Stimulated activated CD4-positive, alpha-beta T cell treated with anti-CD3 and anti-CD28 coated beads, Interleukin-15, amount 100 ng/mL, for 1 hour (primary cell): ENCODE measurements at places on chromosomes 3 and 15.
A peak's percentile ranks its signal among the peaks of the same experiment; 100 is the strongest.

DNA sequence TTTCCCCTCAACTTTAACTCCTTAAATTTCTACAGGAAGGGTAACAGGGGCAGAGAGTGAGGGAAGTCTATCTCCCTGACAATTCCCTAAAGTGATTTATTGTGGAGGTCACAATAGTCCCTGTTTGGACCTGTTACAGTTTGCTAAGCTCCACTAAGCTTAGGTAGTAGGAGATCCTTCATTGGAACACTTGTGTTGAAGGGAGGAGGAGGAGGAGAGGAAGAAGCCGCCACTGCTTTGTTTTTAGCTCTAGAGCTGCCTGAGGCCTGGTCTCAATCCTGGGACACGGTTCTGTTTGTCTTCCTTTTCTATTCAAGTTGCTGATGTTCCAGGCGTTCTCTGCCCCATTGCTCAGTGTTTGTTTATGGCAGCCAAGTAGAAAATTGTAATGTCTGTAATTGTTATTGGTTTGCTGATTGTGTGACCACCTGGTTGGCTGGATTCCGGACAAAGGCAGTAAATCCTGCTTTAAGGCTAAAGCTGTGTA lies 48.4 kb downstream of the HES1 start:
- no peak for DNase-seq

GRCh38 chr3:49554633-49555265 lies 472 bp downstream of the BSN start:
- DNase-seq = no peak

DNA sequence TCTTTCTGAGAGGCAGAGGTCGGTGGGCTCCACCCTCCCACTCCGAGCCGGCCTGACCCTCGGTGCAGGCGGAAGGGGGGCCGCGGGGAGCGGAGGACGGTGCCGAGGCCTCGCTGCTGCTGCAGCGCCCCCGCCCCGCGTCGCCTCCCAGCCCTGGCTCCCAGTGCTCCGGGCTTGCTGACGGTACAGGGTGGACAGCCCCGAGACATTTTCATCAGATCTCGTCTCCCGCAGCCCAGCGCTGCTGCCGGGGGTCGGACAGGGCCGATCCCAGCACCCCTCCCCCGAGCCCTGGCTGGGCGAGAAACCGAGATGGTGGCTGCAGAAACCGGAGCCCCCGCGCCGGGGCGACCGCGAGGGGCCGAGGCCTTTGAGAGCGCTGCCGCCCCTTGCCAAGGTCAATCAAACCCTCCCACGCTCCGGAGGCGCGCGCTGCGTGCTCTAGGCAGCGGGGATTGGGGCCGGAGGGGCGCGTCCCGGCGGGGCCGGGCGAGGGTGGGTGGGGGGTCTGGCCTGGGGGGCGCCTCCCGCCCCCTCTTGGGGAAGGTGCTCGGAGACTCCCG lies 42.5 kb downstream of the EPHB3 start:
- DNase-seq = no peak

- DNase-seq = no peak
Observed at GRCh38 chr3:121167374-121168139, 259.6 kb downstream of the STXBP5L start.

DNA sequence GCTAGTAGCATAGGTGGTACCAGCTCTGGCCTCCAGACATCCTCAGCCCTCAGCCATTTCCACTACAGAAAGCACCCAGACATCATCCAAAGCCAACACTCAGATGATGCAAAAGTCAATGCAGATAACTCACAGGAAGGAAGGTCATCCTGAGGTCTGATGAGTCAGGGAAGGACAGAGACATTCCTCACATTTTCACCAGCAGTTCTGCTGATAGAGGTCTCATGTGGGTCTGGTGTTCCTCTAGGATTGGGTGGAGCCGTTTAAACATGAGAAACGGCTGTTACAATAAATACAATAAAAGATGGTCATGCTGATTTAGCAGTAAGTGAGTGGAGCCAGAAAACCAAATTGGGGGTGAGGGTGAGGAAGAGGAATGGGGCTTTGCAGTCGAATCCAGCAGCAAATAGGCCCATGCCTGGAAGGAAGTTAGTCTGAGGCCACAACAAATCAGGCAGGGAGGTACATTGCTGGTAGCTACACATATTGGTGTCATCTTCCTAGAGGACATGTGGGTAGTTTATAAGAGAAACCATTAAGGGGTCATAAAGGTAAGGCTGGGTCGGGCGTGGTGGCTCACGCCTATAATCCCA lies 33.3 kb upstream of the FLNB start:
- no peak for DNase-seq

DNA sequence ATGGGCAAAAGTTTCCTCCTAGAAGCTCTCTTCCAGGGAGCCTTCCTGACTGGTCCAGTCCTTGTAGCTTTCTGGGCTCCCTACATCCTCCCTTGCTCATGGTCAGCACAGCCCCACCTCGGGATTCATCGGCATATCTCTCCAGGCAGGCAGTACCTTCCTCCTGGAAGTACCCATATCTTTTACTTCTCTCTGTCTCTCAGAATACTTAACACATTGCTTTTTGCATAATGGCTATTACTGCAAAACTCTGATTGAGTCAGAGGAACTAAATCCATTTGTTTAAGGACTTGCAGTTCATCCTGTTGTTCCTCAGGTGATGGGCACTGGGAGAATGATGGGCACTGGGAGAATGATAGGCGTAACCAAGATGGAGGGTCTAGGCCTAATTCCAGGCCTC lies 13.8 kb upstream of the ZBTB38 start:
- DNase-seq = no peak

DNA sequence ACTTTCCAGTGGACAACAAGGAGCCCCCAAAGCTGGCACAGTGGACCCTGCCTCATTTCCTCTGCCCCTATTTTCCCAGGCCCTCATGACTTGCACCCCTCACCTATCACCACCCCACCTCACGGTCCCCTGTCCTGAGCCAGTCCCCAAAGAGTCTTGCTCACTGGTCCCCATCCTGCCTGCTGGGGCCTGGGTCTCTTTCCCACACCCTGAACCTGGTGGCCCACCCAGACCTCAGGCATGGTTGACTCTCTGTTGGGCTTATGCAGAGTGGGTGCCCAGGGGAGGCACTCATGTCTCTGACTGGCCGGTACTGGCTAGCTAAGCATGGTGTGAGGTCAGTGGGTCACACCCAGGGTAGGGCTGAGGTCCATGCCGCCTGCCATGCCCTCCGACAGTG lies 73.2 kb downstream of the SLC12A8 start:
- DNase-seq = no peak

- no peak for DNase-seq
Observed at GRCh38 chr3:111542611-111543300, 759 bp downstream of the CD96 start.

DNA sequence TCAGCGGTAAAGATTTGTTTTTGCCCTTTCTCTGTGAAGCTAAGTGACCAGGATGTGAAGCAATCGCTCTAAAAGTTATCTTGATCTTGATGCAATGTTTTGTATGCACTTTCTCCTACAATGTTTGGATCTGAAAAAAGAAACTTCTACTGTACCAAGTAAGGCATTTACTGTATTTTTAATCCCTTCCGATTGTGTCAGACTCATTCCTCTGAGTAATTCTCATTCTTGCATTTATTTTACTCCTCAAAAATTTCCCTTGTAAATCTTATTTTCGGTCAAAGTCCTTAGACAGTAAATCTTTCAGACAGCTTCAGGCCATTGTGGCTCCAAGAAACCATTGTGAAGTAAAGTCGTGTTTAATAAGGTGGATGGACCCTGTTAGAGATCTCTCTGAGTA lies 141.9 kb downstream of the TP63 start:
- no peak for DNase-seq

GRCh38 chr3:18660059-18660458 lies 234.9 kb upstream of the SATB1 start:
- no peak for DNase-seq

- no peak for DNase-seq
Observed at GRCh38 chr15:65824031-65824743, 32.1 kb upstream of the DENND4A start.

GRCh38 chr3:147396712-147397046 lies 9.7 kb downstream of the ZIC4 start:
- no peak for DNase-seq

GRCh38 chr3:196778755-196779154 lies 39.1 kb downstream of the PAK2 start:
- DNase-seq = no peak

- DNase-seq = no peak
Observed at GRCh38 chr3:109643590-109643989, 306.2 kb upstream of the DPPA4 start.

DNA sequence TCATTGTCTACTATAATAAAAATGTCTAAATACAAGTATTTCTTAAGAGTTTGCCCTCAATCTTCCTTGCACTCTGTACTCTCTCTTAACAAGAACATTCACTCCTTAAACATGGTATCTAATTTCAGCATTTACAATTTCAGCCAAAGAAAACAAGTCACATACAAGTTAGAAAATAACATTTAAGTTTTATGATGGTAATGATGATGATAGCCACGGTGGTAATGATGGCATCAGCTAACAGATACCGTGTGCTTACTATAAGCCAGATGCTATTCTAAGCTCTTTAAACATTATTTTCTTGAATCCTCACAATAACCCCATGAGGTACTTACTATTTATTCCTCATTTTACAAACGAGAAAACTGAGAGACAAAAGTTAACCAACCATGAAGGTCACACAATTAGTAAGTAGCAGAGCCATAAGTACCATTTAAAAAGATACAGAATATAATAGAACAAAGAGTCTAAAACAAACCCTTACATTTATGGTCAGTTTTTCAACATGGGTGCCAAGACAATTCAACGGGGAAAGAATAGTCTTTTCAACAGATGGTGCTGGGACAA lies 7.4 kb downstream of the SPICE1 start:
- DNase-seq = no peak

GRCh38 chr3:121529308-121529707 lies 16.5 kb downstream of the POLQ start:
- no peak for DNase-seq

GRCh38 chr15:50906954-50907600 lies 1.4 kb upstream of the AP4E1 start:
- DNase-seq = peak; percentile 44

GRCh38 chr3:135141672-135142071 lies 346.6 kb downstream of the EPHB1 start:
- DNase-seq = no peak

DNA sequence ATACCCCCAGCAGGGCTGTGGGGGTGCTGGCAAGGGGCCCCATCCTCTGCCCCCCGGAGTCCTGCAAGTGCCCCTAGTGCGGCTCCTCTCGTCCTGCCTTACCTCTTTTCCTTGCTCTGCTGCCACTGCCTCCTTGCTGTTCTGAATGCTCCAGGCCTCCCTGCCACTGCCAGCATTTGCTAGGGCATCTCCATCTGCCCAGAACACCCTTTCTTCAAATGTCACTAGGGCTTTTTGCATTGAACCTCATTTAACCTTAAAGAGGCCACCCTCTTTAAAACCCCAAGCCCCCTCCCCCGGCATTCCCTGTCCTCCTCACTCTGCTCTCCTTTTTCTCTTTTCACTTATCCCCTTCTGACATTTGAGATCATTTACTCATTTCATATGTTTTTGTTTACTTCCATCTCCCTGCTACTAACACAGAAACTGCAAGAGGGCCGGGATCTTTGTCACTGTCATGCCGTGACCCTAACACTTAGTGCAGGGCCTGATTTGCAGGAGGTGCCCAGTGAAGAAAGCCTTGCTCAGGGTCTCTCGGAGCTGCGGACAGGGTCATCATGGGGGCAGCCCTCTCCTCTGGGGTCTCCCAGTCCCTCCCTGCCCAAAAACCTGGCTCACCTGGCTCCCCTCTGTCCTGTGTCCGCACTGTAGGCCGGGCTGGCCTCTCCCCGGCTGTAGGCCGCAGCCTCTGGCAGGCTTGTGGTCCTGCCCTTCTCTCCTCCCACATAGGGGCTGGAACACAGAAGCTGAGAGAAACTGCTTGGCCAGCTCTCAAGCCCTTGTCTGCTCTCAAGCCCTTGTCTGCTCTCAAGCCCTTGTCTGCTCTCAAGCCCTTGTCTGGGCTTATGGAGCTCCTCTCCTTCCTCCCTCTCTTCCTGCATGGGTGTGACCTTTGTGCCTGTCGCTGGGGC lies at the start of gene ACOX2:
Gene ACOX2, minus strand, starts transcription at position 690 of the 911 bp plus-strand sequence. CDS start 2,084 bp downstream, outside the sequence.
- no peak for DNase-seq

DNA sequence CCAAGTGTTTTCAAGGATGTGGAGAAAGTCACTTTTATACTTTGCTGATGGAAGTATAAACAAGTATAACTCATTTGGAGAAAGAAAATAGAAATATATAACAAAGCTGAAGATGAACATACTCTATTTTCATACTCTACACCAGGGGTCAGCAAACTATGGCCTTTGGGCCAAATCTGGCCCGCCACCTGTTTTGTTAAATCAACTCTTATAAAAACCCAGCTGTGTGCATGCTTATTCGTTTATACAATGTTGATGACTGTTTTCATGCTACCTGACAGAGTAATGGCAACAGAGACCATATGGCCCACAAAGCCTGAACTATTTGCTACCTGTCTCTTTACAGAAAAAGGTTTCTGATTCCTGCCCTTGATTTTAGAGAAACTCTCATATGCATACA lies 124.0 kb downstream of the NR1D2 start:
- no peak for DNase-seq

DNA sequence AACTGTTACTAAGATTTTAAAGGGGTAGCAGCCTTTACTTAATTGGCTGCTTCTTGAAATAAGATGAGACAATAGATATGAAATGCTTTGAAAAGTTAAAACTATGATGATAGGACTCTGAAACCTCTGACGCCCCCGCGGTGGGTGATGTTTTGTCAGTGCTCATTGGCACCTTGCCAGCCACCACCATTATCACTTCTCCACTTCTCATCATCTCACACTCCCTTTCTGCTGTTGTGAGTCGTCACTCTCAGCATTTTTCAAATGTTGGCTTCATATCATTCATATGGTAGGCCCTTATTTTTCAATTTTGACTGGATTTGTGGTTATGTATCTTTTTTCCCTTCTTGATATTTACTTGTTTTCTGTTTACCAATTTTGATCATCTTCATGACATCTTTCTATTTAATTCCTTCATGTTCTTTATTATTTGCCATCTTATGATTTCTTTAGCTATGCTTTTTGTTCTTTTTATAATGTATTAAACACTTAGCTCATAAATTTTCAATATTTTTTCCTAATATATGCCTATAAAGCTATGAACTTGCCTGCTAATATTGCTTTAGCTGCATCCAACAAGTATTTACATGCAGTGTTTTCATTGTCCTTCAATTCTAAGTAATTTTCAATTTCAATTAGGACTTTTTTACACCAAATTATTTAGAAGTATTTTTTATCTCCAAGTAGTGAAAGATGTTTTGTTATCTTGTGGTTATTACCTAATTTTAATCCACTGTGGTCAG lies 30.3 kb upstream of the SKOR1 start:
- DNase-seq = no peak

DNA sequence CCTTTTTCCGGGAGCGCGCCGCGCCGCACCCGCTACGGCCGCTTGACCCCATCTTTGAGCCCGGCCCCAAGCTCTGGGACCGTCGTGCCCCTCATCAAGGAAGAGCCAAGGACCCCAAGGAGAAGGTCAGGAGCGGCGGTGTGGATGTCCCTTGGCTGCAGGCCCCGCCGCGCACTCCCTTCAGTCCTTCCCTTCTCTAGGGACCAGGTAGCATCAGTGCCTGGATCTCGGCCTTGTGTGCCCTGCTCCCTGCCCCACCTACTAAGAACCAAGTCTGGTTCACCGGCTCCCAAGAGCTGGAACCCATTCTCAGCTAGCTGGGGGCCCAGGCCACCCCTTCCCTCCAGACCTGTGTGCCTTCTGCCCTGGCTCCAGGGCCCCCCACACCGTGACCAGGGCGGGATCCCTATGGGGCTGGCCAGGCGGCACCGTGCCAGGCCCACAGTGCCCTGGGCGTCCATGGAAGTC lies 69.3 kb upstream of the CGNL1 start:
- DNase-seq = no peak

GRCh38 chr15:94411285-94411684 lies 179.9 kb downstream of the MCTP2 start:
- no peak for DNase-seq

- DNase-seq = no peak
Observed at GRCh38 chr3:184378651-184379357, 797 bp upstream of the THPO start.
